Activated CD4-positive, alpha-beta memory T cell treated with anti-CD3 and anti-CD28 coated beads for 36 hours (primary cell): ENCODE measurements at places on chromosomes 16 and 17. TPM values are rescaled to one million over a fixed set of nuclear protein-coding genes. Genes with fewer than 3 reads are reported as not detected.

The HIRIP3 gene
- total RNA-seq: 40.5 TPM

The LHX1 gene
- total RNA-seq: 0.17 TPM

The CAMKK1 gene
- total RNA-seq: 3.9 TPM

DNA sequence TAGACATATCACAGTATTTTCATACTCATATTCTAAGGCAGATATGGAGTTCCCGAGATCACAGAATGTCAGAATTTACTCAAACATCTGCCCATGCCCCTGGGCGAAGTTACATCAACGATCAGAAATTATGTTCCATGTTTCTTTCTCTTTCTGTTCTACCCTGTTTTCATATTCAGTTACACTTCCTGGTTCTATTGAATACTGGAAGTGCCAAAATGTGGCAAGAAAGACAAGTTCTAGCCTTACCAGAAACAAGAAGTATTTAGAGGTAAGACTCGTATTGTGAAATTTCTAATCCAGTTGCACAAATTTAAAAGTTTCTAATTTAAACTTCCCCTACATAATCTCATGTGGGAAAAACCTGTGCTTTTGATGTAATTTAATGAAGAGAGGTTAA is 36.1 kb downstream of the KCNJ2 start:
- no peaks in the 10 kb centered on the region for H3K36me3 ChIP-seq
- no peaks in the 10 kb centered on the region for H3K4me1 ChIP-seq
- DNase-seq: no peak
- no peaks in the 10 kb centered on the region for H3K27me3 ChIP-seq
- no peak overlapping the region for H3K4me3 ChIP-seq
- H3K27ac ChIP-seq: no peak overlapping the region
